GM19239 (cell line): ENCODE measurements at places on chromosomes 13 and 19.

- no peak for DNase-seq
These were observed at the start of gene ZNF835 for GRCh38 chr19:56671613-56671994. Gene ZNF835 (minus strand): TSS chr19:56671757. CDS start chr19:56665198, 6,559 bp downstream.

GRCh38 chr13:31056644-31057271, 104.9 kb downstream of the HSPH1 start:
- DNase-seq = no peak

DNA sequence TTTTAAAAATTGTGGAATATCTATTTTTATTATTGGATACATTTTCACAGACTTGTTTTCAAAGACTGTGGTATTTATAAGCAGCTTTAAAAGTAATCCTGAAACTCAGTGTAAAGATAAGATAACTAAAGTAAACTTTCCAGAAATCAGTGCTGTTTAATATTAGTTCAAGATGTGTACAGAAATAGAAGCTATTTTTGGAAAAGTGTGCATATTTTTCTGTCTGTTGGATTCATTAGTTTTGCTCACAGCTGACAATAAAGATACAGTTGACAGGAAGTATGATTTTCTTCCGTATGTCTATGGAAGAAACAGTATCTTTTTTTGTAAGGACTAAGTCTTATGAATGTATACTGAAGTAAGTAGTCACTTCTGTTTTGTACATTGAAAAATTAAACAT, 85.9 kb downstream of the GJA3 start:
- DNase-seq = no peak

DNA sequence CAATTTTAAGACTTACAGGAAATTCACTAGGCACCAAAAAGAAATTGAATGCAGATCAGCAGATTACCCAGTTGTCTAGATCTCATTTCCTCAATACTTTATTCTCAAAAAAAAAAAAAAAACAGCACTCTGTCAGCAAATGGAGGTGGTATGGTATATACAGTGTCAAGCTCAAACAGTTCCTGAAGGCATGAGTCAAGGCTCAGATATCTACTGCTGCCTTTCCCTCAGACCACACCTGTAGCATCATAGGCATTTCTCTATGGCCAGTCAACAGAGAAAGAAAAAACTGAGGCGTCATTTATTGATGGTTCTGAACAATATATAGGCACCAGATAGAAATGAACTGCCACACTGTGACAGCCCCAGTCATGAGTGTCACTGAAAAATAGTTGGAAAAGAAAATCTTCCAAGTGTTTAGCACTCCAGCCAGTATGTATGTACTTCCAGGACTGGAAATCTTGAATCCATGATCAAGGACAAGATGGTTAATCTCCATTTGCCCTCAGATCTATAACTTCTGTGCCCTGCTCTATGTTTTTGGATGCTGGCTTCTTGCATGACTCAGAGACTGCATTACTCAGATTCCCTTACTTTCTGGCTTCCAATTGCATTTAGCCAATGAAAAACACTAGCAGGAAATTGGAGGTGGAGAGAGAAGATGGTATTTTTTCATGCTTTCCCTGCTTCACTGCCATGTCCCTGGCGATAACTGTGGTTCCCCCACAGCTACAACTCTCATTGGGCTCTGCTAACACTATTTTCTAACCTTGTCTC, 8.4 kb upstream of the COG3 start:
- DNase-seq = no peak

DNA sequence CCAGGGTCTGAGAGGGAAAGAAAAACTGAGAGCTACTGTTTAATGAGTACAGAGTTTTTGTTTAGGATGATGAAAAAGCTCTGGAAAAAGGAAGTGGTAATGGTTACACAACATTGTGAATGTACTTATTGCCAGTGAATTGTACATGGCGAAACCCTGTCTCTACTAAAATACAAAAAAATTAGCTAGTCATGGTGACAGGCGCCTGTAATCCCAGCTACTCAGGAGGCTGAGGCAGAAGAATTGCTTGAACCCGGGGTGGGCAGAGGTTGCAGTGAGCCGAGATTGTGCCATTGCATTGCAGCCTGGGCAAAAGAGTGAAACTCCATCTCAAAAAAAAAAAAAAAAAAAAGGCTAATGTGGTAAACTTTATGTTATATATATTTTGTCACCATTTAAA, 96.3 kb downstream of the VWA8 start:
- DNase-seq = no peak
